Adrenal gland (tissue), 19 donors: ENCODE measurements at places on chromosomes 12 and 14. TPM values are rescaled to one million over a fixed set of nuclear protein-coding genes. Genes with fewer than 3 reads are reported as not detected.

CCDC177 gene
- not detected for polyA plus RNA-seq

ACOT6 gene
- polyA plus RNA-seq = 0.17 TPM

BDKRB1 gene
- 0.98 TPM for polyA plus RNA-seq

AHSA1 gene
- polyA plus RNA-seq = 91.4 TPM

RDH12 gene
- 3.5 TPM for polyA plus RNA-seq

PCBP2 gene
- polyA plus RNA-seq = 521 TPM

TAS2R7 gene
- polyA plus RNA-seq = not detected

RASSF8 gene
- polyA plus RNA-seq = 10.5 TPM

PTPRB gene
- polyA plus RNA-seq = 8.5 TPM

KRT7 gene
- polyA plus RNA-seq = 34.8 TPM

GPR137C gene
- polyA plus RNA-seq = 0.81 TPM

RD3L gene
- not detected for polyA plus RNA-seq

CFAP251 gene
- 0.92 TPM for polyA plus RNA-seq

SLC6A13 gene
- 0.37 TPM for polyA plus RNA-seq

RPL10L gene
- polyA plus RNA-seq = not detected

ZNF664 gene
- 35.2 TPM for polyA plus RNA-seq

CYP27B1 gene
- polyA plus RNA-seq = 2.5 TPM

HOXC11 gene
- not detected for polyA plus RNA-seq

LALBA gene
- not detected for polyA plus RNA-seq

CLEC12A gene
- 0.51 TPM for polyA plus RNA-seq

LMO3 gene
- 7.5 TPM for polyA plus RNA-seq

C14orf39 gene
- polyA plus RNA-seq = 0.24 TPM

NID2 gene
- 15.3 TPM for polyA plus RNA-seq

BEGAIN gene
- polyA plus RNA-seq = 2.5 TPM

NAP1L1 gene
- 260 TPM for polyA plus RNA-seq

SYT1 gene
- polyA plus RNA-seq = 21.9 TPM

NKX2-1 gene
- polyA plus RNA-seq = not detected

PLD4 gene
- polyA plus RNA-seq = 0.37 TPM

FAM186B gene
- 1.3 TPM for polyA plus RNA-seq

SLC17A8 gene
- polyA plus RNA-seq = 0.09 TPM

C12orf75 gene
- polyA plus RNA-seq = 10.6 TPM

GLT1D1 gene
- polyA plus RNA-seq = 0.07 TPM

KLRG1 gene
- 1.2 TPM for polyA plus RNA-seq

ITGA7 gene
- 77.1 TPM for polyA plus RNA-seq

ARHGDIB gene
- polyA plus RNA-seq = 190 TPM

TAS2R46 gene
- polyA plus RNA-seq = 0.10 TPM

SLC7A8 gene
- polyA plus RNA-seq = 18.2 TPM

FIGNL2 gene
- 0.04 TPM for polyA plus RNA-seq

PMEL gene
- 1.5 TPM for polyA plus RNA-seq
